ENCODE measurements at places on chromosomes 2 and 18.

- H3K27ac ChIP-seq, result peak overlapping the region; percentile 64
- peak; percentile 71 for DNase-seq
- no peak overlapping the region for H3K4me3 ChIP-seq
Observed at GRCh38 chr2:43041661-43042360, 184.6 kb downstream of the ZFP36L2 start.

DNA sequence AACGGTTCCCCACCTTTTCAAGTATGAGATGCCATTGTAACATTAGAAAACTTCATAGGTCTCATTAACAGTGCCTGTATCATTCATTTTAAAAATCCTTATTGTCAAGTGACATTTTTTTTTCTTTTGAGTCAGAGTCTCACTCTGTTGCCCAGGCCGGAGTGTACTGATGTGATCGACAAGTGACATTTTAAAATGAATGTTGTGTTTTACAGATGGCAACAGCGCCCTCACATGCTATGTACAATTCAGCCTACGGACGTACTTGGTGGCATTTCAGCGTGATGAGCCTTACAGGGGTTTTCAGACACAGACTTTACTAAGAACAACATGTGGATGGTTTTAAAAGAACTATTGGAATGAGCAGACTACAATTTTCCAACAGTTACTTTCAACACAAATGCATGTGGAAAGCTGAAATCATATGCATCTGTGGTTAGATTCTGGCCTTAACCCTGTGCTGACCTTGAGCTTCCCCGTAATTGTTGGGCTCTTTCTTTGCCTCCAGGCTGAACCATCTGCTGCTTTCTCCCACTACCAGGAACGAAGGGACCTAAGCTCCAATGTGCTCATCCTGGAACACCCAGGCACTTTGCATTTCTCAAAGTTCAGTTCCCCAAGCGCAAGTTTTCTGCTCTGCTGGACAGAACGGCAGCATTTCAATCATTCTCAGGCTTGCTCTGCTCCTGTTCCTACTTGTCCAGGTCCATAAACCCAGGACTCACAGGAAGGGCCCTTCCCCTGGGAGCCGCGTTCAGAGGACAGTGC, 119.9 kb upstream of the NDUFV2 start:
- peaks cover 2% of the 10 kb centered on the region for H3K4me1 ChIP-seq
- no peaks in the 10 kb centered on the region for H3K36me3 ChIP-seq
- no peak overlapping the region for H3K4me3 ChIP-seq
- H3K27ac ChIP-seq, result no peak overlapping the region
- no peaks in the 10 kb centered on the region for H3K27me3 ChIP-seq
- no peak for DNase-seq

DNA sequence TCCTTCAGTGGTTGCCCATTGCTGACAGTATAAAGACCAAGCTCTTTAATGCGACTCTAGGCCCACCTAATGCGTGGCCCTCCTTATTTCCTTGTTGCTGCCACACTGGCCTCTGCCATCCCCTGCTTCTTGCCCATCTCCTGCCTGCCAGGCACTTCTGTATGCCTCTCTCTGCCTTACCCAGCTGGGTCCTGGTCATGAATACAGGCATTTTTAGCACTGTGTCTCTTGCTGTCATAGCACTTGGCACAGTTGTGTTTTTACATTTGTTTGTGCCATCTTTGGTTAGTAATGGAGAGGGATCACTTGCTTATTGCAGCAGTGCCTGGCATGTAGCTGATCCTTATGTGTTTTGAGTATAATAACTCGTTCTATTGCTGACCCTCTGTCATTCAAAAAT, 38.7 kb downstream of the MAP4K4 start:
- H3K27me3 ChIP-seq, result no peaks in the 10 kb centered on the region
- H3K36me3 ChIP-seq, result no peaks in the 10 kb centered on the region

DNA sequence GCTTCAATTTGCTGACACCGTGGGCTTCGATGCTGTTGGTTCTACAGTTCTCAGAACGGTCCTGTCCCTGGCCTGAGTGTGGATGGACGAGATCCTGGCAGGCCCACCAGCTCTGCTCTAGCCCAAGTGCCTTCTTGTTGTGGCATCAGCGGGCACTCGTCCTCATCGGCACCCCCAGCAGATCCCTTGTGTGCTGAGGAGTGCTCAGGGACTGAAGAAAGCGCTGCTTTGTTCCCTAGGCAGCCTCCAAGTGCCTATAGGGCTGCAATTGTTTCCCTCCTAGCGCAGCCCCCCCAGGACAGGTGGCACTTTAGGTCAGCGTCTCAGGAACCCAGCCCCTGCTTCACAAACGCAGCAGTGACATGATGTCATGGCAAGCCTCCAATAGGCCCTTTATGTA, 217.7 kb downstream of the AGAP1 start:
- H3K36me3 ChIP-seq, result peaks cover 5% of the 10 kb centered on the region
- H3K4me3 ChIP-seq, result no peak overlapping the region
- no peaks in the 10 kb centered on the region for H3K27me3 ChIP-seq
- H3K27ac ChIP-seq, result no peak overlapping the region
- no peak for DNase-seq
